ENCODE measurements at places on chromosomes 4 and X. TPM values are rescaled to one million over a fixed set of nuclear protein-coding genes. Genes with fewer than 3 reads are reported as not detected.

DNA sequence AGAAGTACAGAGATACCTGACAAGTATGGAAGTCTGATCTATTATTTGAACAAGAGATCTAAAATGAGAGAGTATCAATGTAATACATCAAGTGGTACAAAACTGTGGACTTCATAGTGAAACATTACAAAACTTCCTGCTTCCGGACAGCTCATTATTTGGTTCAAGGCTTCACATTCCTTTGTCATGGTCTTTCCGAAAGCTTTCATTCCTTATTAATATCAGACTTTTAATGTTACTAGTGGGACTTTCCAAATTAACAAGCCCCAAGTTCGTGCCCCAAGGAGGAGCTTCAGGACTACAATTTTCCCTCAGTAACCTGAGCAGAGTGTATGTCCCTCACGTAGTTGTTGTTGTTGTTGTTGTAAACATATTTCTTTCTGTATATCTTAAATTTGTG, 1.2 kb downstream of the CHIC2 start:
- DNase-seq: no peak
- peak overlapping the region; percentile 99 for H3K4me3 ChIP-seq
- peak overlapping the region; percentile 87 for H3K27ac ChIP-seq
- no peaks in the 10 kb centered on the region for H3K27me3 ChIP-seq
- H3K36me3 ChIP-seq: no peaks in the 10 kb centered on the region

DNA sequence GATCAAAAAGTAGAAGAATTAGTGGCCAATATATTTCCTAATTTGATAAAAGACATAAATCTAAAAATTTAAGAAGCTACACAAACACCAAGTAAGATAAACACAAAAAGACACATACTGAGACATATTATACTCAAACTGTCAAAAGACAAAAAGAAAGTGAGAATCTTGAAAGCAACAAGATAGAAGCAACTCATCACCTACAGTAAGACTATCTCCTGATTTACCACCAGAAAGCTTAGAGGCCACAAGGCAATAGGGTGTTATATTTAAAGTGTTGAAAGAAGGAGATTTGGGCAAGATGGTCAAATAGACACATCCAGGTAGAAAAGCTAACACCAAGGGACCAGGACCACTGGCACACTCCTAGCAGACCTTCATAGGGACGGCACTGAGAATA, 79.4 kb downstream of the ITM2A start:
- no peak overlapping the region for H3K27ac ChIP-seq
- no peaks in the 10 kb centered on the region for H3K27me3 ChIP-seq
- no peak for DNase-seq
- no peaks in the 10 kb centered on the region for H3K4me1 ChIP-seq

- no peak overlapping the region for H3K4me3 ChIP-seq
- no peak overlapping the region for H3K27ac ChIP-seq
- H3K27me3 ChIP-seq: no peaks in the 10 kb centered on the region
- no peaks in the 10 kb centered on the region for H3K4me1 ChIP-seq
Measured at GRCh38 chrX:19955306-19955705, 35.6 kb downstream of the BCLAF3 start.

GRCh38 chr4:88280228-88280795, 4.0 kb downstream of the PPM1K start:
- no peaks in the 10 kb centered on the region for H3K27me3 ChIP-seq
- no peaks in the 10 kb centered on the region for H3K36me3 ChIP-seq
- no peak overlapping the region for H3K27ac ChIP-seq

DNA sequence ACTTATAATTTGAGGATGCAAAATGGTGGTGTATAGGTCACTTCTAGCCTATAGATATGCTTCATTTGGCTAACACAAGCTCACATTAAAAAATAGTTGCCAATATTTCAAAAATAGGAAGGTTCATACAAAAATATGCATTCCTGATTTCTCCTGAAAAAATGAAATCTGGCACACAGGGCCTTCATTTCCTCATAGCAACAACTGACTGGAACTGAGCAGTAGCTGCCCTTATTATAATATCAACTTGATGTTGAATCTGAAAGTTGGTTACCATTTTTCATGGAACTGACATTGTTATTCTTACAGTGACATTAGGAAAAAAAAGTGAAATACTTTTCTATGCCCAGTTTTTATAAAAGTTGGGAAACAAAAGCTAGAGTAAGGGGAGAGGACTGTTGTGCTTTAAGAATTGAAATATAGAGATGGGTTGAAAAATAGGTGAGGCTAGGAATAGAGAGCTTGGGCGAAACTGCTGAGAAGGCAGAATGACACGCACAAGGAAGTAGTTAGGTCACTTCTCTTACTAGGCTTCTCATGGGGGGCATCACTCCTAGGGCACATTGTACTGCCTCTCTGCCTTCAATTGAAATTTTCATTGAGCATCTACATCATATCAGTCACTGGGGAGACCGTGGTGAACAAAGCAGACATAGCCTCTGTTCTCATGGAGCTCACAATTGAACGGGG, 43.1 kb upstream of the C1GALT1C1 start:
- H3K4me1 ChIP-seq: no peaks in the 10 kb centered on the region
- no peaks in the 10 kb centered on the region for H3K36me3 ChIP-seq
- no peak overlapping the region for H3K27ac ChIP-seq
- DNase-seq: no peak

DNA sequence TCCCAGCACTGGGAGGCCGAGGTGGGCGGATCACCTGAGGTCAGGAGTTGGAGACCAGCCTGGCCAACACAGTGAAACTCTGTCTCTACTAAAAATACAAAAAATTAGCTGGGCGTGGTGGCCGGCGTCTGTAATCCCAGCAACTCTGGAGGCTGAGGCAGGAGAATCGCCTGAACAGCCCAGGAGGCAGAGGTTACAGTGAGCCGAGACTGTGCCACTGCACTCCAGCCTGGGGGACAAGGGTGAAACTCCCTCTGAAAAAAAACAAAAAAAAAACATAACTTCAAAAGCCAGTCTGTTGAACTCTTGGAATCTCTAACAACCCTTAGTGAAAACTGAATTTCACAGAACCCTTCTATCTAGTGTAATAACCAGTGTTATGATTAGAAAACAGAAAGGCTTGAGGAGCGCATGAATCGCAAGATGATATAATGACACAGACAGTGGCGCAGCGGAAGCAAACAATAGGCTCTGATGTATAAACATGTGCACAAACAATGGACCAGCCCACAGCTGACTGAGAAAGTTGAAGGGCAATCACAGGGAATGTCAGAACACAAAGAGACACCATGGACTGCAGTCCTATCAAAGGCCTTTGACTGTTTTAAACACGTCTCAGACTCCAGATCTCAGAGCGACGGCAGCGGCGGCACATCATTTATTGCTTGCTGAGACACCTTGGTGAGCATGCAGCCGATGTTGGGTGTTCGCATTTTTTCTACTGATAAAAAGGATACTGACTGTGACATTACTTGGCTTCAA, 81.6 kb downstream of the NSUN7 start:
- no peak for DNase-seq
- H3K27me3 ChIP-seq: no peaks in the 10 kb centered on the region
- no peaks in the 10 kb centered on the region for H3K4me1 ChIP-seq
- H3K27ac ChIP-seq: no peak overlapping the region
- no peak overlapping the region for H3K4me3 ChIP-seq

- no peak overlapping the region for H3K4me3 ChIP-seq
- no peaks in the 10 kb centered on the region for H3K36me3 ChIP-seq
- H3K27me3 ChIP-seq: no peaks in the 10 kb centered on the region
- H3K27ac ChIP-seq: no peak overlapping the region
- no peaks in the 10 kb centered on the region for H3K4me1 ChIP-seq
Measured at GRCh38 chrX:47384502-47384901, 14.1 kb downstream of the ZNF157 start.

DNA sequence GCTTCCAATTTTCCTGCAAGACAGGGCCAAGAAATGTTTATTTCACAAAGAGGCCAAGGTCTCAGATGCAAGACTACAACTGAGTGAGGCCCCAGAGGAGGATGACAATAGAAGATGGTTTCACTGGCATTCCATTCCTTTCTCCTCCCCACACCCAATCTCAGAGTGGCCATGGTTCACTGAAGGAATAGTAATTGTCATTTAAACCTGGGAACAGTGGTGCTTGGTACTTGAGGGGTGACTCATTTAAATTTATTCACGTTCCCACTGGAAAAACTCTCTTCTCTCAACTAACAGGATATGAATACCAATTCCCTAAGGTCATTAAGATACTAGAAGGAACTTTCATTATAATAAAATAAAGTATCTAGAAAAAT, 35.3 kb upstream of the CXCL8 start:
- no peaks in the 10 kb centered on the region for H3K27me3 ChIP-seq
- peak overlapping the region; percentile 32 for H3K27ac ChIP-seq
- DNase-seq: no peak
- peaks cover 26% of the 10 kb centered on the region for H3K4me1 ChIP-seq
- no peaks in the 10 kb centered on the region for H3K36me3 ChIP-seq

GRCh38 chr4:165439344-165439743, 60.5 kb downstream of the CPE start:
- no peak for DNase-seq
- no peaks in the 10 kb centered on the region for H3K36me3 ChIP-seq
- H3K27ac ChIP-seq: no peak overlapping the region
- H3K4me3 ChIP-seq: no peak overlapping the region

DNA sequence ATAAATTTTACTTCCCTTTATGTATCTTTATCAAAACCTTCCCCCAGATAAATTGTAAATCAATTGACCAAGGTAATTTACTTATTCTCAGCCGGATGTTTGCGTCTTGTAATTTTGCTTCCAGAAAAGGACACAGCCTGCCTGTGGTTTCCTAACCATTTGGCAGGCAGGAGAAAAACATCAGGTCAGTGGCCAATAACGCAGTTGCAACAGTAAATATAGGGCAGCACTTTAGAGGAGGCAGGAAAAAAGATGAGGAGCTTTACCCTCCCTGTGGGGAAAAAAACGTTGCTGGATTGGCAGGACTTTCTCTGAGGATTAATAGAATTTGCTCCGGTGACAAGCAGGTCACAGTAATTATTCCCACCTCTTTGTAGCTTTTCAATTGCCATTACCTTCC, 2618.1 kb downstream of the ARAP2 start:
- H3K27me3 ChIP-seq: no peaks in the 10 kb centered on the region
- H3K4me1 ChIP-seq: no peaks in the 10 kb centered on the region
- no peak overlapping the region for H3K27ac ChIP-seq
- no peak overlapping the region for H3K4me3 ChIP-seq
- DNase-seq: no peak

DNA sequence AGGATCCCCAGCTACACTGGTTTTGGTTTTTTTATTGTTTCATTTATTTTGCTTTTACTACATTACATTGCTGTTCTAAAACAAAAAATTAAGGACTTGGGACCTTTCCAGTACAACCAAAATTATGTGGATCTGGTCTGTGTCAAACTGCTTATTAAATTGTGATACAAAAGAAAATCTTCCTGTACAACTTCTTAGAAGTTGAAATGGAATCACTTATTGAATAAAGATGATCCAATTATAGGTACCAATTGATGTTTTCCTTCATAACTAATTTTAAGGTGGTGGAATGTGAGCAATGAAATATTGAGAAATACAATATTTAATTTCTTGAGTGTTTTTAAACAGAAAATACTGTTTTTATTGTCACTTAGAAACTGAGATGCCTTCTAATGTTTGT, 67.3 kb downstream of the C4orf46 start:
- H3K27me3 ChIP-seq: no peaks in the 10 kb centered on the region
- H3K4me1 ChIP-seq: peaks cover 7% of the 10 kb centered on the region
- H3K4me3 ChIP-seq: no peak overlapping the region
- H3K36me3 ChIP-seq: no peaks in the 10 kb centered on the region
- no peak overlapping the region for H3K27ac ChIP-seq
- DNase-seq: no peak

- no peak for DNase-seq
- no peaks in the 10 kb centered on the region for H3K4me1 ChIP-seq
- no peak overlapping the region for H3K27ac ChIP-seq
- H3K27me3 ChIP-seq: no peaks in the 10 kb centered on the region
Measured at GRCh38 chr4:93348896-93349295, 479.7 kb upstream of the ATOH1 start.

DNA sequence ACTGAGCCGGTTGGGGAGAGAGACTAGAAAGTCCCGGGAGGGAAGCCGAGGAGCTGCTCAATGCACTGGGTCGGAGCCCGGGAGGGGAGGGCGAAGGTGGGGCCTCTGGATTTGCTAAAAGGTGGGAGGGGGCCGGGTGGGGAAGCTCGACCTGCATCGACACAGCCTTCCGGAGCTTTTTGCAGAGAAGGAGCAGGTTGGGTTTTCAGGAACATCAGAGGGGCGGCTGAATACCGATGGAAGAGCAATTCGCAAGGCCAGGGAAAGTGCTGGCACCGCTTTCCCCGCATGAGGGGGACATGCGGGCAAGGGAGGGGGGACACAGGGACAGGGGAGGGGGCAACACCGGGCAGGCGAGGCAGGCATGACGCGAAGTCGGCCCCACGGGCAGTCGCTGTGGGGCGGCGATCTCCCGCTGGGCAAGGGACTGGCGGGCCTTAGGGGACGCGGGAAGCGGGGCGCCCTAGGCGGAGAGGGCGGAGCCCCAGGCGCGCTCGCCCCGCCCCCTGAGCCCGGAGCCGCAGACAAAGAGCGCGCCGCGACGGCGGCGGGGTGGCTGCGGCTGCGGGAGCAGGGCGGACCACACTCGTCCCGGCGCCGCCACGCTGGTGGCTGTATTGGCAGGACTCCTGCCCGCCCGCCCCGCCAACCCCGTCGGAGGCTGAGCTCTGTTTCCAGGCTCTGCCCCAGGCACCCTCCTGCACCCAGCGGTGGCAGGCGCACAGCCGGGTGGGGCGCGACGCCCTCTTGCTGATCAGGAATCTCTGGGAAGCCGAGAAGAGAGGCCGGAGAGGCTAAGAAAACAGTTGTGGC, 11.6 kb downstream of the PDZD4 start:
- no peaks in the 10 kb centered on the region for H3K27me3 ChIP-seq
- no peak for DNase-seq
- H3K36me3 ChIP-seq: no peaks in the 10 kb centered on the region
- peak overlapping the region; percentile 62 for H3K27ac ChIP-seq
- H3K4me1 ChIP-seq: no peaks in the 10 kb centered on the region

DNA sequence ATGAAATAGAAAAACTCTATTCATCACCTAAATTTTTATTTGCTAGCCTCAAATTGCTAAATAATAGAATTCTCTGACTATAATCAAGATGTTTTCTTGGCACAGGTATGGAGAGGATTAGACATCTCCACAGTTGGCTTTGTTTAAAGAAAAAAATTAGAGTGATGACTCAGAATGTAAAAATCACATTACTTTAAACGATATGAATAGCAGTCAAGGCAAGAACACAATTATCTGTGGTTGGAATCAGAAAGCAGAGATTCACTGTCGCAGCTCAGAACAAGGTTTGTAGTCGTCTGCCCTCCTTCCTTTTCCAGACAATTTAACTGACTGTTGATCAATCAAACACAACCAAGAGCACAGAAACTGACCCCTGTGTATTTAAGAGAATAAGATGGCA, 32.2 kb upstream of the CCKAR start:
- peaks cover 11% of the 10 kb centered on the region for H3K4me1 ChIP-seq
- H3K27ac ChIP-seq: no peak overlapping the region
- H3K4me3 ChIP-seq: no peak overlapping the region
- no peak for DNase-seq
- H3K27me3 ChIP-seq: no peaks in the 10 kb centered on the region
- H3K36me3 ChIP-seq: no peaks in the 10 kb centered on the region

TMSB15B gene
- 4.4 TPM for total RNA-seq

GUCY1A1 gene
- total RNA-seq: 168 TPM

NOCT gene
- total RNA-seq: 2.2 TPM

GPR82 gene
- total RNA-seq: not detected

BLOC1S4 gene
- 19.7 TPM for total RNA-seq

PHEX gene
- 0.81 TPM for total RNA-seq

TSC22D3 gene
- 428 TPM for total RNA-seq

NUDT10 gene
- total RNA-seq: 10.0 TPM

CLDN22 gene
- total RNA-seq: not detected

MAGEH1 gene
- total RNA-seq: 39.8 TPM

CCDC149 gene
- 11.8 TPM for total RNA-seq

VCX3B gene
- not detected for total RNA-seq

VEGFD gene
- 0.99 TPM for total RNA-seq
